Right lobe of liver (tissue), 6 donors: ENCODE measurements at places on chromosomes 2 and 18. TPM values are rescaled to one million over a fixed set of nuclear protein-coding genes. Genes with fewer than 3 reads are reported as not detected.

The ASAP2 gene
- total RNA-seq: 3.6 TPM

The EGR4 gene
- total RNA-seq: not detected

The MERTK gene
- total RNA-seq: 13.7 TPM

The TXNDC2 gene
- not detected for total RNA-seq
